Stimulated activated CD4-positive, alpha-beta T cell treated with anti-CD3 and anti-CD28 coated beads, Interleukin-4, amount 100 ng/mL, for 4 hours (primary cell): ENCODE measurements at places on chromosomes 5 and 9.

- no peak for DNase-seq
Observed at GRCh38 chr9:14585730-14586473, 107.3 kb downstream of the ZDHHC21 start.

GRCh38 chr9:120326049-120326693 is 253.8 kb downstream of the CDK5RAP2 start:
- DNase-seq, result no peak

- no peak for DNase-seq
Observed at GRCh38 chr5:106521701-106522100, 1149.0 kb downstream of the EFNA5 start.

DNA sequence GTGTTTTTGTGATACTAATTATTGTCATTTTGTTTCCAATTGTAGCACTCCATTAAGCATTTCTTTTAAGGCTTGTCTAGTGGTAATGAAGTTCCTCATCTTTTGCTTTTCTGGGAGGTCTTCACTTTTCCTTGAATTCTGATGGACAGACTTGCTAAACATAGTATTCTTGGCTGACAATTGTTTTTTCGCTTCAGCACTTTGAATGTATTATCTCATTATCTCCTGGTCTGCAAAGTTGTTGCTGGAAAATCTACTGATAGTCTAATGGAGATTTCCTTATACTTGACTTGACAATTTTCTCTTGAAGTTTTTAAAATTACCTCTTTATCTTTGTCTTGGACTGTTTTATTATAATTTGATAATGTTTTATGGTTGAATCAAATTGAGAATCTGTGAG is 147.5 kb downstream of the FAM174A start:
- no peak for DNase-seq

DNA sequence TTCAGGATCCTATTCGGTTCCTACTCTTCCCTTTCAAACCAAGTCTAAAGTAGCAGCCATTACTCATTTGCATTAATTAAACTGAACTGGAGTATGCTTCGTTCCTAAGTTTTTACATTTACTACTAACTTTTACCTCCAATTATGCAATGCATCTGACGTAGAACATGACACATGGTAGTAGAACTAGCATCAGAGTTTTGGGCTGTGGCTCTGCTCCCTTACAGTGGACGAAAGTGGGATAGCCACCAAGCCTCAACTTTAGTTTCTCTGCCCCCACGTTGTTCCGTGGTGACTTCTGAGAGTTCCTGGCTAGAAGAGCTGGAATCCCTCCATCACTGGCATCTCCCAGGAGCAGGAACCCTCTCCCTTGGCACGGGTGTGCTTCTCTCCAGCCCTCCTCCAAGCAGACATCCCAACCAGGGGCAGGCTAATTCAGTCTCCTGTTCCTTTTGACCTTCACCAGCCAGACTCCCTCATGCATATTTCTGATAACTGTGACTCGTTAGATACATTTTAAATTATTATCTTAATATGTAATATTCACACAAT is 2.9 kb downstream of the IFNE start:
- no peak for DNase-seq

DNA sequence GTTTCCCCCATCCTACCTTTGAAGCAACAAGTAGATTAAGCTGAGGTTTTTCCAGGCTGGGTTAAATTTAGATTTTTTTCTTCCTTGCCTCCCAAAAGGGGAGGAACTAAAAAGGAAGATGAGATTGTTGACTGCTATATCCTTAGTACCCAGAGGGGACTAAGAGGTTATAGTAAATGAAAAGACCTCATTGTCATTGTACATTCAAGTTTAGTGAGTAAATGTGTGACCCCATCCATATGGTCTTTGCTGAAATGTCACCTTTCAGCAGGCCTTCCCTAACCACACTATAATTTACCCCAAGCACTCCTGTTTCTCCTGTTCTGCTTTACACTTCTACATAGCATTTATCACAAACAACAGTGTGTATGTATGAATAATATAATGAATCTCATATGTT is 35.8 kb upstream of the CHD1 start:
- DNase-seq, result no peak

DNA sequence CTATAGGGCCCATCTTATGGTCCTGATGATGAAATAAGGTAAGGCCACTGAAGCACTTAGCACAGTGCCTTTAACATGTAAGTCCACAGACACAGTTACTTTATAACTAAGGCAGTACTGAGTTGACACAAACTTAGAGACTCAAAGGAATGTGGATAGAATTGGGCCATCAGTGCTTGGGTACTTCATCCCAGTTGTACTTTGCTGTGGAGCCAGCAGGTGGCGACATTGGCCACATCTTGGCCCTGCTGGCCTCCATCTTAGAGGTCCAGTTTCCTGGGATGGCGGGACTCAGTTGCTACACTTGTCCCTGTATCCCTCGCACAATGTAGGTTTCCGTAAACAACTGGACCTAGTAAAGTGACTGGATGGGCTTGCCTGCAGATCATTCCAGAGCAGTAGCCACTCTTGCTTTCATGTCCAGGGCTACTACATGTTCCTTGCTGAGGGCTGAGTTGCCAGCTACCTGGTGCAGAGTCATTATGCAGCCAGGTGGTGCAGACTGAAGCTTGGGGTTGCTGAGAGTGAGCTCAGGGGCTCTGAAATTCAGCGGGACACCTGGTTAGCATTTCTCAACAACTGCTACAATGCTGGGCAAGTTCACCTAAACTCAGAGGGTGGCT is 10.6 kb downstream of the MTAP start:
- peak; percentile 46 for DNase-seq

DNA sequence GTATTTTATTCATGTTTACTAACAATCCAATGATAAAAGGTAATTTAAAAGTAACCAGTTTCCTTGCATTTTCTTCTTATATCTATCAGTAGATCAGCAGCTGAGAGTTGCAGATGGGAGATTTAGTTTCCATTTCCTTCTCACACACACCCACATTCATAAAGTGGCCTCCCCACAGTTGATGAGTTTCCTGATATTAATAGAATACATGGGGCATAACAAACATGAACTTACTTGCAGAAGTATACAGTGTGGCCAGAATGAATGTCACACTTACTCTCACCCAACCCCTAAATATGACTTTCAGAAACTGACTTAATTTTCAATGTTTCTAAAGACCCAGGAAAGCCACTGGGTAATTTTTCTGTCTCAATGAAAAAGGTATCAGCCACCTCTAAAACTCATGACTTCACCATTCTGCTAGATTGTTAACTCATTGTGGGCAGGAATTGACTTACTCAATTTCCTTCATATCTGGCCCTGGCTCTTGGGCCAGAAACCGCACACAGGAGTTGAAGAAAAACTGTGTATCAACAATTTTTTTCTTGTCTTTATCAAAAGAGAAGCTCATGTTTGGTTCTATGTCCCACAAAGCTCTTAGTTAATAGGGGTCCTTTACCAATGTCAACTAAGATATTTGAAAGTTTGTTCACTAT is 63.5 kb upstream of the OSMR start:
- no peak for DNase-seq

- DNase-seq, result no peak
Observed at GRCh38 chr5:150658699-150659265, 2.3 kb upstream of the MYOZ3 start.

GRCh38 chr9:99414321-99414720 is 192.2 kb downstream of the SEC61B start:
- DNase-seq, result no peak

- no peak for DNase-seq
Observed at GRCh38 chr9:87390361-87390760, 107.3 kb upstream of the DAPK1 start.

- DNase-seq, result no peak
Observed at GRCh38 chr9:81264516-81264915, 424.8 kb downstream of the TLE1 start.

GRCh38 chr9:91856419-91856818 is 93.6 kb downstream of the ROR2 start:
- DNase-seq, result no peak

DNA sequence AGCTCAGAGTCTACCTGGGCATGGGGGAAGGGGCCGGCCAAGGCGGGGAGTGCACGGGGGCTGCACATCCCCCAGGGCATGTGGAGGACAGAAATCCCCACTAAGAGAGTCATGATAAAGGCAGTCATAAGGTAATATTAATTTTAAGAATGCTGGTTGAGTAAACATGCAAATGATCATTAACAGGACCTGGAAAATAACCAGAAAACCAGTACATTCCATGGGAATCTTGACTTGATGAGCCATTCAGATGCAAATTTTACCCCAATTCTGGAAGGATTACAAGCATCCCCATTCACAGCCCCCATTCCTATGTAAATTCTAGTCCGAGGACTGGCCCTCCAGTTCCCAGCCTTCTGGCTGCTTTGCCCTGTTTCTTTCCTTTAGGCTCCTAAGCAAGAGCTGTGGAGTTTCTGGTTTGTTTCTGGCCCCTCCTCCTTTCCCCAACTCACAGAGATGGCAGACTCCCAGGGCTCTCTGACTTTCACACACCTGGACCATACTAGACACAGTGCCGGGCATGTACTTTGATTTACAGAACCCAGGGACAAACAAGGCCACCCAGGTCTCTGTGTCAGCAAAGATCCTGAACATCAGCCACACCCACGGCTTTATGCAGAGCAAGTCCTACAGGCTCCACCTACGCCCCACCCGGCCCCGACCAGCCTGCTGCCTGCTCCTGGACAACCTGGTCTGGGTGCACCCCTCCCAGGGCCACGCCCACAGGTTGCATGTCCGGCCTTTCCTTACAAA is 62.7 kb downstream of the SEMA4D start:
- no peak for DNase-seq

DNA sequence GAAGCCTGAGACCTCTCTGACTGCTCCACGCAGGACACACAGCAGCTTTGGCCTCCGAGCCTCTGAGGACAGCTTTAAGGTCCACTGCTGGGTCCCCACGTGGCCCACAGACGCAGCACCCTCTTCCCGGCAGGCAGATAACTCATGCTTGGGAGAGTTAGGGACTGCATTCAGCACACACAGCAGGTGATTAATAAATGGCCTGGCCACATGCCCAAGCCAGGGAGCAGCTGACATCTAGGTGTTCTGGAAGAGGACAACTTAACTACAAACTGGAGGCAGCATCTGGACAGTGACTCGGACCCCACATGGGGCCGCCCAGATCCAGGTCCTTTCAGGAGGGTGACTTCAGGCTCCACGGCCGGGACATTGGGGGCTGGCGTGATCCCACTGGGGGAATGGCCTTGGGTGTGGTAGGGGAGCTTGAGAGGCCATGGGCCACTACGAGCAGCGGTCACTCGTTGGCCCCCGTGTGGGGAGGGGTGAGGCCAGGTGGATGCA is 11.3 kb downstream of the NINJ1 start:
- DNase-seq, result peak; percentile 1

GRCh38 chr5:113612060-113612496 is 98.6 kb downstream of the YTHDC2 start:
- DNase-seq, result no peak

- DNase-seq, result no peak
Observed at GRCh38 chr5:135382106-135382790, 16.8 kb downstream of the MACROH2A1 start.

DNA sequence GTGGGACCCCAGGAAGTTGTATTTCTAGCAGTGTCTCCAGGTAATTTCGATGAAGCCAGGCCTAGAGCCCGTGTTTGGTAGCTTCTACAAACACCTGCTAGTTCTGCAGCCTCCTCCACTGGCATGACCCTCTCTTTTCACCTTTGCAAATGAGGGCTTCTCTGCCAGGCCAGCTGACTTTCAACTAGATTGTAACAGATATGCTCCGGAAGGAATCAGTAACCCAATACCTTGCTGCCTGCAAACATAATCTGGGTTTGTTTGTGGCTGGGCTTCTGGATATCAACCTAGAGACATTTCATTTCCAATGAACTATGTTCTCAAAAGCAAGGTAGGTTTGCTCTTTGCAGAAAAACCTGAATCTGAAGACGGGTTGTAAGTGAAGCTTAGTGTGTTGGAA is 354.8 kb downstream of the DMRT2 start:
- no peak for DNase-seq

GRCh38 chr5:28265877-28266276 is 1227.5 kb upstream of the CDH9 start:
- DNase-seq, result no peak

- no peak for DNase-seq
Observed at GRCh38 chr9:109383356-109383755, 62.5 kb upstream of the EPB41L4B start.

DNA sequence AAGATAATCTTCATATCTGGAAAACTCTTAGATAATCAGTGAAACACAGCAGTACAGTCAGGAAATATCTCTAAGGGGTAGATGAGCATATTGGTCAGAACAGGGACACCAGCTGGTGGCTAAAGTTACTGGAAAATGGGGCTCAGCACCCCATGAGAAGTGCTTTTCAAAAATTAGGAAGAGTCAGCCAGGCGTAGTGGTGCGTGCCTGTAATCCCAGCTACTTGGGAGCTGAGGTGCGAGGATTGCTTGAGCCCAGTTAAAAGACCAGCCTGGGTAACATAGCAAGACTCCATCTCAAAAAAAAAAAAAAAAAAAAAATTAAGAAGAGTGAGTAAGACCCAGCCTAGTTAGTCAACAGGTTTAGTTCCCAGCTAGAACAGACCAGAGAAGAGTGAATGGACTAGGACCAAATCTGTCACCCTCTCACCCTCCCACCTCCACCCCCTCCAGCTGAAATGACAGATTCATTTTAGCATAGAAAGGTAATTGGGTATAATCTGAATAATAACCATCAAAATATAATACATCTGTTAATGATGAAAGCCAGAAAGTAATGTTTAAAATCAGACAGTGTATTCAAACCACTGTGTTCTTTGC is 120.9 kb downstream of the CDC42SE2 start:
- peak; percentile 69 for DNase-seq

DNA sequence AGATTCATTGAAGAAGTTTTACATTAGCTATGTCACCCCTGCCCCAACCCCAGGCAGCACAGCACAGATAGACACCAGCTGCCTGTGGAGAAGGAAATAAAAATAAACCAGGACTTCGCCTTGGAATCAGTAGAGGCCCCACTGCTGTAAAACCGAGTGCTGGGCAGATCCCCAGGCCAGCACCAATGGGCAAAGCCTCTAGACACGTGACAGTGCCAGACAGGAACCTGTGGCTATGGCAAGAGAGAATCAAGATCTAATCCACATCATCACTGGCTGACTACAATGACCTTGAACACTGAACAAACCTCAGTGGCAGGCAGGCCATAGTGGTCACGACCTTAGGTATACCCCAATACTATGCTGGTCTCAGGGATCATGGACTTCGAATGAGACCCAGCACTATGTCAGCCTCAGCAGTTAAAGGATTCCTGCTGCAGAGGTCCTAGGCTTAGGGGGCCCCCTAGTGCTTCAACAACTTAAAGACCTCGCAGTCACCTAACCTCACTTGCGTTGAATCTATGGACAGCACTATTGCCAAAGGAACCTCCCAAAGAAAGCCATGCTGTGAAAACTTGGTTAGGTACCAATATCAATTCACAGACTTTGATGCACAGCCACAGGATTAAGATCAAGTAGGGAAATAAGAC is 2118.6 kb upstream of the C9orf72 start:
- no peak for DNase-seq
